Nephron progenitor cell (in vitro differentiated cells): ENCODE measurements at places on chromosomes 6 and 20.

- no peak for DNase-seq
Observed at GRCh38 chr6:16769131-16769985, 8.1 kb upstream of the ATXN1 start.

GRCh38 chr20:46488451-46488850 lies 24.9 kb downstream of the ZNF334 start:
- no peak for DNase-seq

- no peak for DNase-seq
Observed at GRCh38 chr6:158879180-158879579, 60.0 kb upstream of the EZR start.

DNA sequence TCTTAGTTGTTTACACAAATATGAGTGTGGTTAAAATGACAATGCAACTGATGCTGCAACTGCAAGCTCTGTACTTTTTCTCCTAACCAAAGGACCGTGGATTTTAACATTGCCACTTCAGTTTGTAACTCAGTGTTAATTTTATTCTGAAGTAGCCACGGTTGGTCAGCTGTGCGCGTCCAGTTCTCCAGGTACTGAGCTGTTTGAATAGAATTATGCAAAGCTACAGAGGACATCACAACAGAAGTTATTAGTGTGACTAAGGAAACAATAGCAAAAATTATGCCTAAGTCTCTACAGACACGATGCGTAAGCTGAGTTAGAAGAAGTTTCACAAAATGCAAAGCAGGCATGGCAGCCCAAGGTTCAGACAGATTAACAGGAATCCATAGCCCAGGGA lies 4.4 kb upstream of the ABHD12 start:
- DNase-seq: no peak

DNA sequence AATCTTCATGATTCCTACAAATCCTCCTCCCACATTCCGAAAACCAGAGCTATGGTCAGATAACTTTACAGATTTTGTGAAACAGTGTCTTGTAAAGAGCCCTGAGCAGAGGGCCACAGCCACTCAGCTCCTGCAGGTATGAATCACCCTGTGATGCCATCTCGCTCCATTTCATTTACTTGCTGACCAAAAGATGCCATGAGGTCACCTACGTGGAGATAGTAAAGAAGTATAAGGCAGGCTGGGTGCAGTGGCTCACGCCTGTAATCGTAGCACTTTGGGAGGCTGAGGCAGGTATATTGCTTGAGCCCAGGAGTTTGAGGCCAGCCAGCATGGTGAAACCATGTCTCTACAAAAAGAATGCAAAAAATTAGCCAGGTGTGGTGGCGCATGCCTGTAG lies 30.9 kb downstream of the STK4 start:
- DNase-seq: no peak

DNA sequence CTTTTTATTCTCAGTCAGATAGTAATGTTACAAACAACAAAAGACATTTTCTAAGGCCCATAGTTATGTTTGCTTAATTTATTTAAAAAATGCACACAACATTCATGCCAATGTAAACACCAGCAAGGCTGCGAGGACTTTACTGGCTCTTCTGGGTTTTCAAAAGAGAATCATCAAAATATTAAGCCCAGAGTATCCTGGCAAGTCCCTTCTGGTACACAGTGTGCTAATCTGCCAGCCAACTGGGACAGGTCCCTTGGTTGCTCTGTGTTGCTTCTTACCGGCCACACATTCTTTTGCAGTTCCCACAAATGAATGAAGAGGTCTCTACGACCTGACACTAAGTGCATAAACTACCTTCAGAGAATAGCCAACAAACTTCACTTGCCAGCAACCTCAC lies 42.6 kb upstream of the SPDEF start:
- DNase-seq: no peak

GRCh38 chr6:156925718-156926607 lies 148.8 kb downstream of the ARID1B start:
- DNase-seq: no peak

GRCh38 chr6:11263291-11263775 lies 30.9 kb upstream of the NEDD9 start:
- no peak for DNase-seq

DNA sequence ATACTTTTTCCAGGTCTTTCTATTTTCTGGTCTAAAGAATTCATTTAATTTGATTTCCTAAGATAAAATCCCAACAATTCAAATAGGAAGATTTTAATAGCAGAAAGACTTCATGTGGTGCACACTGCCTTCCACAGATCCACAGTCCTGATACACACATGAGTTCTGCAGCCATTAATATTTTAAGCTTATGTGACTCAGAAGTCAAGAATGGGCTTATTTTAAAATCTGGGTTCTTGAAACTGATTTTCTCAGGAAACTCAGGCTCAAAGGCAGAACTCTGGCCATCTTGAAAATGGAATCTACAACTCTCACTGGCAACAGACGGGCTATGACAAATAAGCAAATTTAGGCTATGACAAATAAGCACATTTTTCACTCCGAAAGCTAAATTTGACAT lies 88.2 kb downstream of the COL12A1 start:
- DNase-seq: no peak
